ENCODE measurements at places on chromosomes 4 and X.

DNA sequence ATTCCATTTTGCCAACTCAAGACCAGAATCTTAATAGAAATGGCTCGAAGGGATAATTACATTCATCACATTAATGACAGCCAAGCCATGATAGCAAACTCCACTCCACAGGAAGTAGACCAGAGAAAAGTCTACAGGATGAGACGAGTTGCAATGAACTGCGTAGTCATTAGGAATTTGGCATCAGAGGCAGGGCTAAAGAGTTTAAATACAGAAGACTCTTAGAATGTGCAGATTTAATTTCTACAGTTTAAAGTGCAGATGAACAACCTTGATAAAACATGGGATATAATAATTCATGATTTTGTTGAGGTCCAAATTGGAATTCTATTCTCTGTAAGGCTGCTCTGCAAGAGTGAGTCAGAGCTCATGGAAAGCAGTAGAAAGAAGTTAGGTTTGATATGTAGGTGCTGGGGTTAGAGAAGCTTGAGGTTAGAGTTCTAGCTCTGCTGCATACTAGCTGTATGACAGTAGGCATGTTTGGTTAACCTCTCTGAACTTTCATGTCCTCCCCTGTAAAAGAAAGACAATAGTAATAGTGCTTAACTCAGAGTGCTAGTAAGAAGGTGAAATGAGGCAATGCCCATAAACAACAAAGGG lies 32.2 kb downstream of the LNX1 start:
- DNase-seq = no peak

DNA sequence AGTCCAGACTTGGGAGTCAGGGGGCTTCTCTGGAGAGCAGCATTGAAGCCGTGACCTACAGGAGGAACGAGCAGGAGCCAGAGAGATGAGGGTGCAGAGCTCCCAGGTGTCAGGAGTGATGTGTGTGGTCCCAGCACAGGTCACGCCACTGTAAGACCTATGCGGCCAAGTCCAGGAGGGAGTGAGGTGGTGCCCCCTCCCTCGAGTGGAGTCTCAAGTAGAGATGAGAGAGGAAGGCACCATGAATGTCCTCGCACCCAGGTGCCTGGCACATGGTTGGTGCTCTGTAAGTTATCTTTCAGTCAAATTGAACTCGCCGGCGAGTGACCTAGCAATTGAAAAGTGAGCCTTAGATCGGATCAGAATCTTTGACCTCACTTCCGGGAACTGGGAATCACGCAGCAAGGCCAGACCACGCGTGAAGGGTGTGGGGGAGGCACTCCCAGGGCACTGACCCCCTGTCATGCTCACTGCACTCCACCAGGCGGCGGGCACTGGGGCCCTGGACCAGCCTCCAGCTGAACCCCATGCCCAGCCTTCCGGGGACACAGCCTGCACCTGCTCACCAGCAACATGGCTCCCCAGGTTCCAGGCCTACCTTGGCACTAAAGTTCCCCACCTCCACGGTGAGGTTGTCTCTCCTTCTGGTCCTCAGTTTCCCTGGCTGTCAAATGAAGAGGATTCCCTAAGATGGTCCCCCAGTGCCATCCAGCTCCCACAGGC lies 127.4 kb downstream of the HMX1 start:
- DNase-seq = no peak

DNA sequence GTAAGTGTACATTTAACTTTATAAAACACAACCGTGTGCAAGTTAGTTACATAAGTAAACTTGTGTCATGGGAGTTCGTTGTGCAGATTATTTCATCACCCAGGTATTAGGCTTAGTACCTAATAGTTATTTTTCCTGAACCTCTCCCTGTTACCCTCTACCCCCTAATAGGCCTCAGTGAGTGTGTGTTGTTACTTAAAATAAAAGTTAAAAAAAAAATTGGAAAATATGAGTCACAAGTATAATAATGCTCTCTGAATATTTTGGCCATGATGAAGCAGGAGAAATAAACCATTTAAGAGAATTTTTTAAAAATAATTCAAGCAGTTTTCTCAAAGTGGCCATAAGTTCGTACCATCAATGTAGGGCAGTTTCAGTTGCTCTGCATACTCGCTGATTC lies 105.1 kb upstream of the GRID2 start:
- DNase-seq = no peak

- DNase-seq = no peak
These were observed 103.1 kb upstream of the LSM6 start for GRCh38 chr4:146072376-146072775.

- DNase-seq = peak; percentile 84
These were observed 14.7 kb upstream of the GSX2 start for GRCh38 chr4:54085284-54085683.

DNA sequence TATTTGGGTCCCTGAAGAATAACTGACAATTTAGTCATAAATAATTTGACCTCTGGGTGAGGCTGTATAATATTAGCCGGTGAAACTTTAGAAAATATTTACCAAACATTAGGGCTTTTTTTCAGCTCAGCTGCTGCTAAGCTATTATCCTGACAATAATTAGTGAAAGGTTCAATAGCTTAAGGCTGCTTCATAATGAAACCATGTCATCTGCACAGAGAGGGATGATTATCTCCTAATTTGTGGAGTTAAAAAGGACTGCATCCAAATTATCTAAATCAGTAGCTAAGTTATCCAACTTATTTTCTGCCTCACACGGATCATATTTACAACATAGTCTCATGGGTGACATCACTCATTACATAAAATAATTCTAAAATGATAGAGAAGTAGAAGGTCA lies 1249.8 kb downstream of the RAPGEF2 start:
- no peak for DNase-seq

DNA sequence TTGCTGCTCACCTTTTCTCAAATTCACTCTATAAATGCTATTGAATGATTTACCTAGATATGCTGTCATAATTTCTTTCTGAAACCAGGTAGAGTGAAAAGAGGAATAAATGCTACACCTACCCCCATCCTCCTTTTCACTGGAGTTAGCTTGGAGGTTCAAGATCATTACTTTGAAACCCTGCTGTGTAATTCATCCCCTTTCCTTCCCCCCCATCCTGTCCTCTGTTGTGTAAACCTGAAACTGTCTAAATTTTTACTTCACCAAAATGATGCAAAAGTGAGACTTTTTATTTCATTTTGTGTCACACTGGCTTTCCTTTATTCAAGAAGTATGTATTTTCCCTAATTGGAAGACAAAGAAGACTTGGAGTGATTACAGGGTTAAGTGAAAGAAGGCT lies 5.4 kb downstream of the ZCCHC18 start:
- no peak for DNase-seq

DNA sequence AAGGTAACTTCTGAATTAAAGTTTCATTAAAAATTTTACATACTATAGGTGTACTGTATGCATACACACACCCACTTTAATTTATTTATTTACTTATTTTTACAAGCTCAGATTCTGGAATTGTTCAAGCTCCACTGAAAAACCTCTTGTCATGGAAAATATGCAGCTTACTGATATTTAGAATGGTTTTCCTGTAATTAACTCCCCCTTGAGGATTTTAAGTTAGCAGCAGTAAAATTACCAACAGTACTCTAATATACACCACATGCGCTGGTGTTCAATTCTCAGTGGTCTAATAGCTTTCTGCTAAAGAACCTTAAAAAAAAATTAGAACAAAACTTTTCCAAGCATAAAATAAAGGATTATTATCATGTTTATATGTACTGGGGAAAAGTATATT lies 12.0 kb downstream of the MAB21L2 start:
- DNase-seq = no peak

- DNase-seq = no peak
These were observed 54.1 kb downstream of the TLR10 start for GRCh38 chr4:38728631-38729141.

GRCh38 chr4:124423160-124423559 lies 289.4 kb downstream of the ANKRD50 start:
- DNase-seq = no peak

GRCh38 chr4:120683897-120684540 lies 238.5 kb downstream of the PRDM5 start:
- DNase-seq = no peak

GRCh38 chr4:76753814-76754213 lies 144.1 kb downstream of the SOWAHB start:
- peak; percentile 88 for DNase-seq

DNA sequence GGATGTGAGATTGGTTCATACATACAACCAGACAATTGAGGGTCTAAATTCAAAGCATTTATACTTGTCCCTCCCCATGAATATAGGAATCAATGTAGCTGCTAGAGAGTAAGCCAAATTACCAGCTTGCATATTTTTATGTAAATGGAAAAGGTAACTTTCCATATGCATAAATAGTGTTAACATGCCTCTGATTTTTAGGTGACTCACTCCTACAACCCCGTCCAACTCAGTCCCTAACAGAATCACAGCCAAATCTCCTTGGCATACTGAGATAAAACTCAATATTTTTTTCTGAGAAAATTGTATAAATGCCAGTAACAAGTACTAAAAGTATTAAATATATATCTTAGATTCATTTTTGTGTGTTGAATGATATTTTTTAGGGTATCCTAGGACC lies 67.2 kb downstream of the INPP4B start:
- no peak for DNase-seq

GRCh38 chr4:18975916-18976808 lies 954.6 kb upstream of the LCORL start:
- no peak for DNase-seq

DNA sequence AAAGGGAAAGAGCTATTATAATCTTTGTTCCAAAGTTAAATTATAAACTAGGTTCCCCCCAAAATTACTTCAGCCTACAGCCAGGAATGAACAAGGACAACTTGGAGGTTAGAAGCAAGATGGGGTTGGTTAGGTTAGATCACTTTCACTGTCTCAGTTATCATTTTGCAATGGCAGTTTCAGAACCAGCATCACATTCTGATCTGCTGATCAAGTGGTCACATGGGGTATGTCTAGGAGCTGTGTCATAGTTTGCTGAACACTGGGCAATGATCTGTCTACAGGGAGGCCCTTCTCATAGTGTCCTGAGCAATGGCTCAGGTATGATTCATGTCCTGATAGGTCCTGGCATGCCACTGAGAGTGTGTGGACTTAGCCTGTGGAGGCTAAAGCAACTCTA lies 41.6 kb upstream of the XIAP start:
- no peak for DNase-seq

- DNase-seq = no peak
These were observed 22.7 kb downstream of the INTS6L start for GRCh38 chrX:135543172-135543571.

GRCh38 chr4:157217708-157218107 lies 2.8 kb upstream of the GRIA2 start:
- DNase-seq = no peak

- no peak for DNase-seq
These were observed 72.2 kb upstream of the PPP3CA start for GRCh38 chr4:101419336-101420135.
